Stimulated activated CD4-positive, alpha-beta T cell treated with anti-CD3 and anti-CD28 coated beads, Interleukin-4, amount 100 ng/mL, for 48 hours (primary cell): ENCODE measurements at places on chromosomes 2 and 18.

DNA sequence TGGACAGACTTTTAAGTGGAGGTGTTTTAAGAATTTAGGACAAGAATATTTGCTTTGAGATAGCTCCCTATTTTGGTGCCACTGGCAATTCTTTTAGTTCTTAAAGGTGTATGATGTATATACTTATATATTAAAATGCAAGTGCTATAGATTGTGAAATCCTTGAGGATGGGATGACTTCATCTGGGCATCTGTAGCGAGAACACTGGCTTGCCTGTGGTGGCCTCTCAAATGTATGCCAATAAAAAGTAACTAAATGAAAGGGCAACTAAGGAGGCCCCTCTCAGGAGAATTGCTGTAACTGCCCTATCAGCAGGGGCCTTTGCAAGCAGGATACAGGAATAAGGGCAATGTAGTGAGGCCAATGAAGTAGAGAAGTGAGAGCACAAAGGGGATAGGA lies 2.6 kb upstream of the THUMPD2 start:
- no peak for DNase-seq

DNA sequence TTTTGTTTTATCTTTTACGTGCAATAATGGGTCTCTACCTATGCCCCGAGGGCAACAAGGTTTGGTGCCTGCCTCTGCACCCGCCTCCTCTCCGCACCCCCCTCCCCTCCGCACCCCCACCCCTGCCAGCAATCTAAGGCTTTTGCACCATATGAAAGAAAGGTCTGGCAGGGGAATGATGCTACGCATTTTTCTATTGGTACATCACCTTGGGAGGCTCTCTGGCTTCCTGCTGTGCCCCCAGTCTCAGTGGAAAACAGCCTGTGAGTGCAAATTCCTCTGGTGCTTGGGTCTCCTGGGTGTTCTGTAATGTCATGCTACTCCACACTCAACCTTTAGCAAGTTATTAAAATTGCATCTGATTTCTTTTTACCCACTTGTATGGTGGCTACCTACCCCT lies 161.3 kb upstream of the SMAD7 start:
- DNase-seq, result no peak

- no peak for DNase-seq
These were observed 53.2 kb downstream of the EEF1B2 start for GRCh38 chr2:206212673-206213513.

- no peak for DNase-seq
These were observed 243.6 kb downstream of the PID1 start for GRCh38 chr2:229027353-229028105.

GRCh38 chr2:167381349-167381748 lies 493.1 kb downstream of the XIRP2 start:
- no peak for DNase-seq

DNA sequence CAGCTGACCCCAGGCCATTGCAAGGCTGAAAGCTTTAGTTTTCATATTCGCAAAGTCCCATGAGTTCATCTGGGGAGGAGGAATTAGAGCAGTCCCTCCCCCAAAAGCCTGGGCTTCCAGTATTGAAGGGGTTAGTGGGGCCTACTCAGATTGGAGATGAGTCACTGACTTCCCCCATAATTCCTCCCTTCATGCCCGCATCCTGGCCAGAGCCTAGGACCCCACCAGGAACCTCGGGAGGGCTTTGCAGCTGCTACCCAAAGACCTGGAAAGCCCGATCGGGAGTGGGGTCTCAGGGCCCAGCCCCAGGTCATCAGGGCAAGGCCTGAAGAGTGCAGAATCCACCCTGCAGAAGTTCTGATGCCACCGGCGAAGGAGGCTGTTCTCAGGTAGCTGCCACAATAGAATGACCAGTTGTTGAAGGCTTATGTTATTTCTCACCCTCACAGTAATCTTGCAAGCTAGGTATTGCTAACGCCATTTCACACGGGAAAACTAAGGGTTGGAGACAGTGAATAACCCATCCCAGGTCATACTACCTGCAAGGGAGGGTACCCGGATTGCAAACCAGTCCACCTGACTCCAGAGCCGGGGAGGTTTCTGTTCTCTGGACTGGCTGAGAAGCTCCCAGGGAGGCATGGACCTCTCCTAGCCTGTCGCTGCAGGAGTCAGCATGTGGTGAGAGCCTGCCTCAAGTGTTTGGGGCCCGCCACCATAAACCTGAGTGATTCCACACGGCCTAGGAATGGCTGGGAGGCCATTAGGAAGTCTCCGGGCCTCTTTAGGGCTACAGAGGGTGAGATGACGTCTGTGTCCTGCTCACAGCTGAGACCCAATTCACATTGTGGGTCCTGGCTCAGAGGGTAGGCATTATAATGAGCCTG lies 5.8 kb upstream of the ARID5A start:
- DNase-seq, result no peak

GRCh38 chr2:233799716-233800115 lies 21.6 kb downstream of the MROH2A start:
- DNase-seq, result no peak

DNA sequence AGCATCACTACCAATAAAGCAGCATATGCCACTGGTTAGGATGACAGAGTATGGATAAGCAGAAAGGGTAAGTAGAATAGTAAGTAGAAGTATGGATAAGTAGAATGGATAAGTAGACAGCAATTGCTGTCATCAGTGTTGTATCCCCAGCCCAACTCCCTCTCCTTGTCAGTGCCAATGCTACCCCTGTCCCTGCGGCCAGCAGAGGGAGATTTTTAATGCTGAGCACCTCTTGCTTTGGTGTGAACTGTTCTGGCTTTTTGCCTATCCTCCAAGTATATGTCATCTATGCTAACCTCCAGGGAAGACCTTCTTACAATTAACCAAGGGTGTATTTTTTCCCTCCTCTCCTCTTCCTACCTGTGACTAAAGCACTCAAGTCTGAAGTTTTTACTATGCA lies 136.7 kb upstream of the SPHKAP start:
- DNase-seq, result no peak

GRCh38 chr2:174786066-174786725 lies 21.9 kb upstream of the CHRNA1 start:
- DNase-seq, result no peak

DNA sequence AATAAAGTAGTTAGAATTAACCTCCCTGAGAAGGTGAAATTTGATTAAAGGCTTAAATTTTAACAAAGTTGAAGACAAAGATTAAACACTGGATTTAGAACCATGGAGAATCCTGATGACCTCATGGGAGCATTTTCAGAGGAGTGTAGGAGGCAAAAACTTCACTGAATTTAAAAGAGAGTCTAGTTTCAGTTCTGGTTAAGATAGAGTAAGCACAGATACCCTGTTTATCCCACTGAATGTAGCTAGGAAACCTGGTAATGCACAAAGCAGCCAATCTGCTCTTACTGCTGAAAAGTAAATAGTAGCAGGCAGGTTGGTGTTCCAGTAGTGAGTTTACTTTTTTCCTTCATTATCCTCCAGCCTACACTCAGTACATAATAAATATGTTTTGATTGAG lies 654.9 kb upstream of the SYT4 start:
- DNase-seq, result no peak

- DNase-seq, result no peak
These were observed 3.0 kb downstream of the RFTN2 start for GRCh38 chr2:197672371-197672893.

GRCh38 chr2:169670215-169670651 lies 24.0 kb downstream of the CFAP210 start:
- DNase-seq, result no peak

GRCh38 chr2:156331572-156332283 lies 793 bp downstream of the NR4A2 start:
- DNase-seq, result peak; percentile 47

GRCh38 chr2:32061973-32062861 lies 1.1 kb upstream of the SPAST start:
- no peak for DNase-seq

GRCh38 chr2:204628926-204629712 lies 83.8 kb downstream of the PARD3B start:
- DNase-seq, result no peak

DNA sequence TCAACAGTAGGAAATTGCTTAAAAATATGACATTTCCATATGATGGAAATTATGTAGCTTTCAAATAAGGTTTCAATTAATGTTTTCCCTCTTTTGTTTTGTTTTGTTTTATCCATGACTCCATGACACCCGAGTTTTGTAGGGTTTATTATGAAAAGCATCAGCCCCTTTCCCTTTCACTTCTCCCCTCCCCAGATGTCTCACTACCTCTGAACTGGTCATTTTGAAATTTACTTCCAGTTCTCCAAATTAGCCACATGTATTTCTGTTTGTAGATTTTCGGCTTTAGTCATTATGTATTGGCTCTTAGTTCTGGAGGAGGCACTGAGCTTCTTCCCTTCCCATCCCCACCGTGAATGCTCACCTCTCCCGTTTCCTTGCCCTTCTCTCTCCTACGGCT lies 18.6 kb upstream of the VPS4B start:
- no peak for DNase-seq

DNA sequence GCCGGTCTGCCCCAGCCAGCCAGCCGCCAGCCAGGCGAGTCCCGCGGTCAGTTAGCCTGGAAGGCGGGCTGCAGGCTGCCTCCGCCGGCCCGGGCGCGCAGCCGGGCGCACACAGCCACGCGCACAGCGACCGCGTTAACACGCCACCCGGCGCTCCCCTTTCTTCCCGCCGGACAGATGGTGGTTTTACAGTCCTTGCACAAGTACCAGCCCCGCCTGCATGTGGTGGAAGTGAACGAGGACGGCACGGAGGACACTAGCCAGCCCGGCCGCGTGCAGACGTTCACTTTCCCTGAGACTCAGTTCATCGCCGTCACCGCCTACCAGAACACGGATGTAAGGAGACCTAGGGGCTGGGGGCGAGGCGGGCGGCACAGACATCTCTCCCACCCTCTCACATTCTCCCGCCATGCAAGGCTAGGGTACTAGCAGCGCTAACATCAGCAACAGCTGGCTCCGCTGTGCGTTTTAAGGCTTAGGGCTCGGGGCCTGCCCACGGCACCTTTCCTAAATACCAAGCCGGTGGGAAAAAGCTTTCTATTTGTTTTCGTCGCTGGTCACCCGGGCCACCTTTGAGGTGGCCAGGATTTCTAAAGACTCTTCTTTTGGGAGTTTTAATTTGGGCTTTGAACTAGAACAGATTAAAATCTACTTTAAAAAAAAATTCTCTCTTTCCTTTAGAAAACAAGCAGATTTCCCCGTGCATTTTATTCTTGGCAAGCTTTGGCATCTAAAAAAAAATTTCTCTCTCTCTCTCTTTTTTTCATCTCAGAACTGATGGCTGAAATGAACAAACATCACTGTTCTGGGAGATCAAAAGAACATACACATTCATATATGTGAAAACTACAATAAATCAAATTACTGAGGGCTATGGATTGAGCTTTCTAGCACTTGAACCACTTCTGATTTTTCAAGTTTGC lies 2.9 kb downstream of the TBR1 start:
- DNase-seq, result no peak

- no peak for DNase-seq
These were observed 147.9 kb downstream of the LNPK start for GRCh38 chr2:175854129-175854528.

- no peak for DNase-seq
These were observed 161.5 kb upstream of the AGAP1 start for GRCh38 chr2:235332240-235332890.

GRCh38 chr18:38545071-38545470 lies 979.5 kb upstream of the CELF4 start:
- DNase-seq, result no peak

- peak; percentile 74 for DNase-seq
These were observed at the start of gene SERTAD2 for GRCh38 chr2:64653109-64654062. SERTAD2 (minus strand) TSS chr2:64653913; CDS start chr2:64636871, 17,042 bp downstream.

GRCh38 chr18:44680273-44681075 lies at the start of gene SETBP1:
SETBP1 (plus strand) TSS chr18:44680888; CDS start chr18:44701347, 20,459 bp downstream.
- DNase-seq, result peak; percentile 26

DNA sequence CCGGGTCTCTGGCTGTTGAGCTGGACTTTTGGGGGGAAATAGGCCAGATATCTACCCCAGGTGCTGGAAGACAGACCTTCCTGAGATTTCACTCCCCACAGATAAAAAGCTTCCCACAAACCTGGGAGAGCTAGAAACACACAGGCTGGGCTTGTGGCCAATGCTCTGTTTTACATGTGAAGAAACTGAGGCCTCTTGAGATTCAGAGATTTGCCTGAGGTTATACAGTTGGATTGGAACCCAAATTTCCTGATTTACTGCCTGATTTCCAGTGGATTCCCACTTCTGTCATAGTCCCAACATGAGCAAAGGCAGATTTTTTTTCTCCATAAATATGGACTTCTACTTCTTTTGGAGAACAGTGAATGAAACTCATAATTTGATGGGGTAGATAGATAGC lies 360.2 kb downstream of the SETBP1 start:
- DNase-seq, result no peak

DNA sequence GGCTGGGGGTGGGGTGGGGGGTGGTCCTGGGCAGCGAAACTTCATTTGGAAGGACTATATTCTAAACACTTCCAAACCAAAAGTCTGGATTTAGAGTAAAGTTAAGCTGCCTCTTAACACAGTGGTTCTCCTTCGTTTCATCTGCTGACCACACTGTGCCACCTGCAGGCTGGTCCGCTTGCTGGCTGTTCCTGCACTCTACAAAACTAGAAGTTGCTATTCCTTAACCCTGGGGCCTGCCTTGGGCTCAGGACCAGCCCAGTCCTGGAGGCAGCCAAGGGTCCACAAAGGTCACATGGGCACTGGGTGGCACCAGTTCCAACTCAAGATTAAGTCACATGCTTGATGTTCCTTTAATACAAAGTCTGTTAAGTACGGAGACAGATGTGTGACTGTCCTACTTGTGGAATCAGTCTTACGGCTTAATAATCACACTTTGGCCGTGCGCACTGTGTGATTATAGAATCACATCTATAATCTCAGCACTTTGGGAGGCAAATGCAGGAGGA lies 195.4 kb downstream of the FAM210A start:
- DNase-seq, result no peak

DNA sequence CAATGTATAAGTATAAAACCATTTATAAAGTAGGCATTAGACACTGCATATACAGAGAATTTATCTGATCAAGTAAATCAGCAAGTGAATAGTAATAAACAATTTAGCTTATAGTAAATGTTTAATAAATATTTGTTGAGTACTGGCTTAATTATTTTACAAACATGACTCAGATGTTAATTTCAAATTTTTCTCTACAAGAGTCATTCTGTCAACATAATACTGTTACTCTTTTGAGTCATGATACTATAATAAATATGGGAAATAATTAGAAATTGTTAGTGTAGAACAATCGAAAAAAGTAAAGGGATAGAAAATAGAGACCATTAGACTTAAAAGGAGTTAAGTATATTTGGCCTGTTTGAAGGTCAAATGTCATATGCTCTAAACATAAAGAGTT lies 133.6 kb upstream of the MC4R start:
- DNase-seq, result no peak
